Lung microvascular endothelial cell (primary cell): ENCODE measurements at places on chromosomes 6 and 20. TPM values are rescaled to one million over a fixed set of nuclear protein-coding genes. Genes with fewer than 3 reads are reported as not detected.
A peak's percentile ranks its signal among the peaks of the same experiment; 100 is the strongest.

DNA sequence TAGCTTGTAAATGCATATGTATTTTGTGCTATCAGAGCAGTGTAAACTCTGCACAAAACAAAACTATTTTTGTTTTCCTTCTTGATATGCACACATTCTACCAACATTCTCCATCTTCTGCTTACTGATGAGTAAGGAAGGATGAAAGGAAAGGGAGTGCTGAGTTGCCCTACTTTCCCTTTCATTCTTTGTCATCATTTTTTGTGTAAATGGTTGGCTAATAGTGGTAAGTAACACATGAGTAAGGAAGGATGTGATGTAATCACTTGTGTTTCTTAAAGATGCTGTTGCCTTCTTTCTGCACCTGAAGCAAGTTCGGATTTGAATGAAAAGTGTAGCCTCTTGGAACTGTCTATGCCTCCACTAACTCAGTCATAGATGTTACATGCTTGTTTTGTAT, 4.6 kb upstream of the REV3L start:
- peak; percentile 71 for DNase-seq

The ADGRF5 gene
- 57.3 and 83.7 TPM in 2 replicates for total RNA-seq

DNA sequence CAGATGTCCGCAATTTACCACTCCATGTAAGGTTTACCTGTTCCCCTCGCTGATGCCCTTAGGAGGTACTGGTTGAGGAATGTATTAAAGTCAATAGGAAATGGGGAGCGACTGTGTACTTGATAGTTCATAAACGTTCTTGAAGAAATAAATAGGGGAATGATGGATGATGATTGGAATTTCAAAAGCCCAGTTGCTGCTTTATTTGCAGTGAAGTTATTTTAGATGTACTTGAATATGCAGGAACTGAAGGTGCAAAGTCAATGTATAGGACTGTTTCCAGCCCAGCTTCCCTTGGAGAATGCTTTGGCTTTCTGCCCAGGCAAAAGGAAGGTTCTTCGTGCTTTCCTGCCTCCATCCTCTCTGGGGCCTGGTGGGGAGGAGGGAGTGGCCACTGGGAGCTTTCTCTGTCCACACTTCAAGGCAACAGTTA, 19.8 kb downstream of the ADGRF5 start:
- DNase-seq = peak; percentile 77

GRCh38 chr6:25124216-25124715, 154.9 kb upstream of the CARMIL1 start:
- no peak for DNase-seq

- DNase-seq = no peak
These were observed 66.0 kb downstream of the CTNNBL1 start for GRCh38 chr20:37759761-37760209.

GRCh38 chr20:57220337-57221145, 45.9 kb downstream of the BMP7 start:
- no peak for DNase-seq

The HS3ST5 gene
- not detected in 2 replicates for total RNA-seq

The CAGE1 gene
- under 0.01 and 0.20 TPM in 2 replicates for total RNA-seq

DNA sequence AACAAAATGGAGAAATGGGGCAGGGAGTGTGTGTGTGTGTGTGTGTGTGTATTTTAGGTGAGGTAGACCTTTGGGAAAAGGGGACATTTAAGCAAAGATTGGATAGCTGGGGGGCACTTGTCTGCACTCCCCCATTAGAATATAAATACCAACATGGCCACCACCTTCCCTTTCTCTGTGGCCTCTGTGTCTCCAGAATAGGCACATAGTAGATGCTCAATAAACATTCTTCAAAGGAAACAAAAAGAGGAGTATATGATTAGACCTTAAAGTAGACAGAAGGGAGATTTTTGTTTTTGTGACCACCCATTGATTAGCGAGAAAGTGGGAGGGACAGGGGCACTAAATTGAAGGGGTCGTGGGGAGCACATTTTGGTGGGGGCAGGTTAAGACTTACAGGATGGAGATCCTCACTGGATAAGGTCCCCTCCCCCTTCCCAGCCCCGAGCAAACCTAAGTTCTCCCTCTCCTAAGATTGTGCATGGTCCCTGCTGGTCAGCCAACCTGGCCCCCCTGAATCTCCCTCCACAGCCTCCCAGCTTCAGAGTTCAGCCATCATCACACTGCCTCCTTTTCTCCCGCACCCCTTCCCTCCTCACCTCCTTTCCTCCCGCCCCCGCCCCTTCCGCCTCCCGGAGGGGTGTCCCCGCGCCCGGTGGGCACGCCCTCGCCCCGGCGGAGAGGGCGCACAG, 514 bp upstream of the TSHZ2 start:
- no peak for DNase-seq

DNA sequence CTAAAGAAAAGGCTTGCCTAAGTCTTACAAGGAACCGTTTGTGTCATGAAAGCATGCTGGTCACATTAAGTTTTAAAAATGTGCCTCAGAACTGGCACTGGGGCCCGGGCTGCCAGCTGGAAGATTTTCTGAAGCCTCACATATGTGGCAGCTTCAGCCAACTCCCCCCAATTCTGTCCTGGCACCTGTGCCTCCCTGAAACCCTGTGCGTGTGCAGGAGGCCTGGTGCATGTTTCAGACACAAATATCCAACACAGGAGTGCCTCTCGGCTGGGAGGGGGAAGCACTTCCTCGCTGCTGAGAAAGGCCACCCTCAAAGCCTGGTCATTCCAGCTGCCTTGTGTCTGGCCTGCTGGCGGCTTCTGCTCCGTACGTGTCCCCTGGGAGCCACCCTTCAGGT, 188.5 kb upstream of the SNX9 start:
- DNase-seq = no peak

DNA sequence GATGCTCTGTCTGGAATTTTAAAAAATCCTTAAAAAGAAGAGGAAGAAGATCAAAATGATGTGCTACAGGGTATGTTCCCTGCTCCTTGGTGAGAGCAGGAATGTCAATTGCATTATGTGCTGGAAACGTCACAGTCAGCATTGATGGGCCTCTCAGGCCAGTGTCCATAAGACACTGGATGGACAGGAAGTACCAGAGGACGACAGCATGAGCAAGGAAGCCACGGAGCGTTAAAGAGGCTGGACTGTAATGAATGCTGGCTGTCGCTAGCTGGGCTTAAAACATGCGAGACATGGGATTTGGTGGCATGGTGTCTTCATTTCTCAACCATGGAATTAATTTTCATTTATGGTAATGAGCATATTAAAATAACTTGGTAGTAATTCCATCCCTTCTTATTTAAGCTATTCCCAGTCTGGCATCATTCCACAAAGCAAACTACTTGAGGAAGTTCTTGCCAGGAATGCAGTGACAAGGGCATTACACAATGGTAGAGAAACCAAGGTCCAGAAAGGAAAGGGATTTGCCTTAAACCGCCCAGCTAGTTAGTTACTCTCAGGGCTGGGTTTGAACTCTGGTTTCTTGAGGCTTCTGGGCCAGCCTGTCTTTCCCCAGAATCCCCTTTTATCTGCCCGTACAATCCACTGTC, 166.6 kb upstream of the SOX4 start:
- DNase-seq = no peak

DNA sequence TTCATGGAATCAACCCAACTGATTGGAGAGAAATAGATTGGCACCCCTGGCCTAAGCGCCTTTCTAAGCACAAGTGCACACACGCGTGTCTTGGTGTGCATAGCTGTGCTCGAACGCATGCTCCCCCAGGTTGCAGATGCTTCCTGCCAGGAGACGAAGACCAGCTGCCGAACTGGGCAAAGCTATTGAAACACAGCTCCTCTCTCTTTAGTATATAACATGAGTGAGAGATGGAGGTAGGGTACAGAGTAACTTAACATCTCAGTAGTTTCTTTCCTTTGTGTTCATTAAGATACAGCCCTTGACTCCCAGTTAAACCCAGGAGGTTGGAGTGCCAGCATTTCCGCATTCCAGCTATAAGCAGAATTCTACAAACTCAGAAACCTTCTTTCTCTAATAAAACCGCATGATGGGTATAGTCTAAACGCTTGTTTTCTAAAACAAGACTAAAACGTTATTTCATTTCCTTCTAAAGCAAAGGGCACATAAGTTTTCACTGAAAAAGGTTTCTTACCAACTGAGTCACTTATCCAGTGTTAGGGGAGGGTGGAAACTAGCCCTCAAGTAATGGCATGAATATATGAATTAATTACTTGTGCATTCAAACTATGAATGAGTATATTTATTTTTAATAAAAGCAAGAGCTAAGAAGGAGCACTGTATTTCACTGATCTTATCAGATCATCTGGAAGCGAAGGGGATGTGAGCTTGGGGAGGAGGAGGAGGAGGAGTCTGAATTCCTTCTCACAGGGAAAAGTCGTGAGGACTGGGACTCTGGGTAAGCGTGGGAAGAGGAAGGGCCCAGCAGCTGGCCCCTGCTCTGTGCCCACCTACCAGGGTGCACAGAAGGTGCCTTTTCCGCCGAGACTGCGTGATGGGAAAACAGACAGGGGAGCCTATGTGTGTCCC, 179.2 kb downstream of the TMEM242 start:
- no peak for DNase-seq

The CUTA gene
- 52.3 and 89.5 TPM in 2 replicates for total RNA-seq

- DNase-seq = no peak
These were observed 61.9 kb downstream of the CBFA2T2 start for GRCh38 chr20:33551778-33552177.

- peak; percentile 8 for DNase-seq
These were observed 36.3 kb upstream of the ZFAND3 start for GRCh38 chr6:37783025-37783855.
